ENCODE measurements at places on chromosomes 6 and 20.

- DNase-seq = no peak
These were observed 86.8 kb downstream of the CDC40 start for GRCh38 chr6:110266996-110267395.

DNA sequence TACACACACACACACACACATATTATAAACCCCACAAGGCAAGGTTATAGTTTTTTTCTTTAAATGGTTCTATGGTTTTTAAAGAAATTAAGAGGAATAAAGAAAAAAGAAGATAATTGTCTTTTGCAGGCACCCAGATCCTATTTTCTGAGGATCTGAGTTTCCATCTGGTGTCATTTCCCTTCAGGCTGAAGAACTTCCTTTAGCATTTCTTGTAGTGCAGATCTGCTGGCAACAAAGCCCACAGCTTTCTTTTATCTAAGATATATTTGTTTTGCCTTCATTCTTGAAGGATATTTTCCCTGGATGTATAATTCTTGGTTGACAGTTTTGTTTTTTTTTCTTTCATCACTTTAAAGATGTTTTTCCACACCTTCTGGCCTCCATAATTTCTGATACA is 57.6 kb upstream of the PMEPA1 start:
- DNase-seq = no peak

GRCh38 chr6:33324125-33324524 is 6.6 kb upstream of the ZBTB22 start:
- no peak for DNase-seq

DNA sequence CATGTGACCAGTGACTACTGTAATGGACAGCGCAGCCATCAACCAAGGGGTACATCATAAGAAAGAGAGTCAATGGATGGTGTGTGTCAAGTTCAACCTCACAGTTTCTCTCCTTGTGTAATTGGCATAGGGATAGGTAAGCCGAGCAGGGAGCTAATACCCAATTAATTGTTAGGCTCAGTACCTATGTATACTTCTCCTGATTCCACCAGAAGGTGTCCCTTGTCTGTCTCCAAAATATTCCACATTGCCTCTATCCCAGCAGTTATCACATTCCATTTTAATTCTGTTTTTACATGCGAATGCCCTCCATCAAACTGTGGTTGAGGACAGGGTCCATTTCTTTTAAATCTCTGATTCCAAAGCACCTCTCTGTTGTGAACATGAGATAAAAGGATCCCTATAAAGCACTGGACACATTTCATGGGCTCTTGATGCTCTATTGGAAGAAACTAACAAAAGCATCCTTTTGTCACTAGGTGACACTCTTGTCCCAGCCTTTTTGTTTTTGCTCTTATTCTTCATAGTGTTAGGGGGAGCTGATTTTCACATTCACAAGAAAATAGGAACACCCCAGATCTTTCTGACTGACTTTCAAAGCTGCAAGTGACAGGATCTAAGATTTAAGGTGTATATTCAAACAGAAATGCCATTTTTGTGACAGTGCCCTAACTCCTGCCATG is 38.9 kb downstream of the FBXO9 start:
- DNase-seq = no peak

GRCh38 chr6:70411542-70412251 is 1.6 kb upstream of the FAM135A start:
- no peak for DNase-seq

DNA sequence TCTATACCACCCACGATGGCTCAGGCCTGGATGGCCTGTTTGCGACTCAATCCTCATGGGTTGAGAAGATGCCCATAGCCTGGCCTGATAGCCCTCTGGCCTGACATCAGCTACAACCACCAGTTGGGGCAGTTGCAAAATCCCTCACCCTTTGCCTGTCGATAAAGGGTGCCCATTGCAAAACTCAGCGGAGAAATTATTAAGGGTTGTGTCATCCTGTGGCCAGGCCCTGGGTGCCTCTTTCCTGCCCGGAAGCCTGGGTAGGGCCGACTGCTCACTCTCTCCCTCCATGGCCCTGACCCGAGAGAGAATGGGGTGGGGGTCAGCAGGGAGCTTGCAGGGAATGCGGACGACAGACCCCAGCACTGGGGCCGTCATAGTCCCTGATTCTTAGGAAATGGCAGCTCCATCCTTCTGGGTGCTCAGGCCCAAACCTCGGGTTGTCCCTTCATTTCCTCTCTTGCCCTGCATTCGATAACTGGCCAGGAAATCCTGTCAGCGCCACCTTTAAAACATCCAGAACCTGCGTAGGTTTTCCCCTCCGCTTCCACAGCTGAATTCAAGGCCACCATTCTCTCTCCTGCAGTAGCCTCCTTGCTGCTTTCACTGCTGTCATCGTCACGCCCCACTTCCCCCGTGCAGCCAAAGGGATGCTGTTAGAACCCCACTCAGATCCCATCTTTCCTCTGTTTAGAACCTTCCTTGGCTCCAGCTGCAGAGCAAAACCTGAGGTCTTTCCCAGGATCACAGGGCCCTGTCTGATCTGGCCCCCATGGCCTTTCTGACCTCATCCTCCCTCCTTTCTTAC is 31.1 kb downstream of the CEBPB start:
- DNase-seq = no peak

DNA sequence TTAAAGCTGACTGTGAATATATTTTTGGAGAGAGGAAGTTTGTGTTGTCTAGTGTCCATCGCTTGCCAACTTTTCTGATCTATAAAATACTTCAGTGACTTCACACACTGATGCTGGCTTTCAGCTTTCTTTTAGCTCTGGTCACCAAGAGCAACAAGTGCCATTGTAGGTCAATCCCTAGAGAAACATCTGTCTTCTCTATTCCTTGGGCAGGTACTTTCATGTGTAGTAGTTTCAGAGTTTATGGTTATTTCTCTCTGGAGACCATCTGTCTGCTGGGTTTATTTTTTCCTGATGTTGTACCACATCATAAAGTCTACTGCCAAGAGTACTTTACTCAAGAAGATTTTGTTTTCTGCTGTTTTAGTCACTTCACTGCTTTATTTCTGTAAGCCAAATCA is 249.9 kb downstream of the KHDC1L start:
- no peak for DNase-seq

DNA sequence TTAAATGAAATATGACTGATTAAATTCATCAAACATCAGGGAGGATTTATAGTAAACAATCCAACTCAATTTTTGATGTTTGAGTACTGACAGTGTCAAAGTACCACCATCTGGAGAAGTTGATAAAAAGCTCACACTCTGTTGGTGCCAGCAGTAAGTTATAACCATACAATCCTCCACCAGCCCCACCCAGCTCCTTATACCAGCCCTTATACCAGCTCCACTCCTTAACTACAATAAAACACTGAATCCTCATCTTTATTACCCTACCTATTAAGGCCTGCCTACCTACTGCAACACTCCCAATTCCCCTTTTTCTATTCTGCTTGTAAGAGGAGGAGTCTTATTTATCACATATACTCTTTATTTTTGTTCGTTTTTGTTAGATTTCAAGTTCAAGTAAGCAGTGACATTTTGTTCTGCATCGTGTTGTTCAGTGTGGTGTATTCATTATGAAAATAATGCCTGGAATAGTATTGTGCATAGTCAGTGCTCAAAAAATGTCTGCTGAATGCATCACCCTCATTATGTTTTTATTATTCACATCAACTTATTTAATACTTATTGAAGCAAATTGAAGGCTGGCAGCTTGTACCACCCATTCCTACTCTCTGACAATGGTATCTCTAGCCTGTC is 954.7 kb upstream of the ADGRB3 start:
- DNase-seq = no peak

- no peak for DNase-seq
These were observed 18.6 kb upstream of the SPDEF start for GRCh38 chr6:34574647-34575293.

GRCh38 chr6:40492187-40492586 is 95.0 kb downstream of the LRFN2 start:
- no peak for DNase-seq

DNA sequence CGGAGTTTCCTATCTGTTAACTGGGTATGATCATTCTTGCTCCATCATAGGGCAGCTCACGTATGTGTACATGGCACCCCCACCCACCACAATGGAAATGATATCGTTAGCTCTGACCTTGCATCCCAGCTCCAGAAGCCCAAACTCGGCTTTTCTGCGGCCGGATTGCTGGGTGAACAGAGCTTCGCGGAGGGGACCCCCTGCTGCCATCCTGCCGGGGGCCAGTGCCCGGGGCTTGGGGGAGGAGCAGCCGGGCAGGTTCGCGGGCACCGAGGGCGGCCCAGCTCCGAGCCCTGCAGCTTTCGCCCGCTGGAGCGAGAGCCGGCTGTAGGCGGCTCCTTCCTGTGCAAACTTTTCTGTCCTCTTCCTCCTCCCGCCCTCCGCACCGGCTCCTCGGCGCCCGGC is 24.9 kb upstream of the FUCA2 start:
- DNase-seq = peak; percentile 61

GRCh38 chr6:132070356-132070755 is 119.2 kb upstream of the CCN2 start:
- no peak for DNase-seq

GRCh38 chr6:142355520-142356174 is 53.8 kb downstream of the ADGRG6 start:
- no peak for DNase-seq

GRCh38 chr6:83696674-83697073 is 12.2 kb downstream of the SNAP91 start:
- no peak for DNase-seq

- DNase-seq = no peak
These were observed 64.1 kb upstream of the NT5E start for GRCh38 chr6:85385636-85386315.

DNA sequence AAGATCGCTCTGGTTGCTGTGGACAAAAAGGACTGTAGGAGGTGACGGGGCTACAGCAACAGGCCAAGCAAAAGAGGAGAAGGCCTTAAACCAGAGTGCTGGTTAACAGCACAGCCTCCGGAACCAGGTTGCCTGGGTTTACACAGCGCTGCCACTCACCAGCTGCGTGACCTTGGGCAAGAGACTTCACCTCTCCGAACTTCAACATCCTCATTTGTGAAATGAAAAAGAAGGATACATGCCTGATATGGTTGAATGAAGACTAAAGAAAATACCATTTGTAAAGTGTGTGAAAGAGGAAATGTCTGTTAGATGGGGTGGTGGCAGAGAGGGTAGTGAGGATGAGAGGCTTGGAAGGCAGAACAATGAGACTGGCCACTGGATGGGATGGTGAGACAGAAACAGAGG is 44.9 kb downstream of the PREX1 start:
- no peak for DNase-seq

- DNase-seq = no peak
These were observed 321.2 kb upstream of the ADGRB3 start for GRCh38 chr6:68313911-68314310.

- no peak for DNase-seq
These were observed 19.6 kb upstream of the CCR6 start for GRCh38 chr6:167103041-167103891.

DNA sequence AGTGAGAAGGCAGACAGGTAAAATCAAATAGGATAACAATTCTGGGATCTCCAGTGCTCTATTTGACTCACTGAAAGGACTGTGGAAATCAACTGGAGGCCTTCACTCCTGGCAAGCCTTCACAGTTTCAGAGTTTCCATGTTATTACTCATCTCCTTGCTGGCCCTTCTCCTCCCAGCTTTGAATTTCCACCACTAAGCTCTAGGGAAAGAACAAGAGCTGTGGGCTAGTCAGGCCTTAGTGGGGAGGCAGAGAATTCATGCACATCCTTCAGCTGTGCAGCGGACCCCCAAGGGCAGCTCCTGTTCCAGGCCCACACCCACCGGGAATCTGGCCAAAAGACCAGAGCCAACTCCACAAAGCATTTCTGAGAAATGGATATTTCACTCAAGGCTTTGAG is 26.0 kb downstream of the MYLIP start:
- DNase-seq = no peak

GRCh38 chr6:68628161-68628560 is 6.9 kb upstream of the ADGRB3 start:
- DNase-seq = no peak

- no peak for DNase-seq
These were observed 14.4 kb upstream of the TLDC2 start for GRCh38 chr20:36861625-36861874.

DNA sequence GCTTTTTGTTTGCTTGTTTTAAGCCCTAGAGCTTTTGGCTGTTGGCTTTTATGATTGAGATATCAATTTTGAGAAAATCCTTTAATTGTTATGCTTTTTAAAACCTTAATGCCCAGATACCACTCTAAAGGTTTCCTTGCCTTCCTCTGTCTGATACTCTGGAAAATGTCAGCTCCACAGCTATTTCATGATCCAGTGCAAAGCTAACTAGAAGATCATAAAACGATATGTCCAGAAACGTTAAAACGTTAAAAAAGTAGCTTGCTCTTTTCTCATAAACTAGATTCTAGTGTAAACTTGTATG is 189.5 kb upstream of the TENT5A start:
- no peak for DNase-seq

GRCh38 chr6:131368198-131368911 is 204.7 kb upstream of the ARG1 start:
- DNase-seq = no peak

DNA sequence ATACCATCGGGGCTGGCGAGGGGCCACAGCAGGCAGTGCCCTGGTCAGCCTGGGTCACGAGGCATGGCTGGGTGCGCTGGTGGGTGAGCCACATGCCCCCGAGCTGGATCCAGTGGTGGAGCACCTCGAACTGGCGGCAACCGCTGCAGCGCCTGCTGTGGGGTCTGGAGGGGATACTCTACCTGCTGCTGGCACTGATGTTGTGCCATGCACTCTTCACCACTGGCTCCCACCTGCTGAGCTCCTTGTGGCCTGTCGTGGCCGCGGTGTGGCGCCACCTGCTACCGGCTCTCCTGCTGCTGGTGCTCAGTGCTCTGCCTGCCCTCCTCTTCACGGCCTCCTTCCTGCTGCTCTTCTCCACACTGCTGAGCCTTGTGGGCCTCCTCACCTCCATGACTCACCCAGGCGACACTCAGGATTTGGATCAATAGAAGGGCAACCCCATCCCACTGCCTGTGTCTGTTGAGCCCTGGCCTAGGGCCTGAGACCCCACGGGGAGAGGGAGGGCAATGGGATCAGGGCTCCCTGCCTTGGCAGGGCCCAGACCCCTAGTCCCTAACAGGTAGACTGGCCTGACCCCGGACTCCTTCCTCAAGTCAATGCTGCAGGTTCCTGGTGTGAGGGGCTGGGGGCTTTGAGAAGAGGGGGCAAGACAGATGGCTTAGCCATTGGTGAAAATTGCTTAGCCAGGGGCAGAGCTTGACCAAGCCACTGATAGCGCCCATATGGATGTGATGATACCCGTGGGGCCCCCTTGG is 598 bp downstream of the TMEM239 start:
- DNase-seq = peak; percentile 47

DNA sequence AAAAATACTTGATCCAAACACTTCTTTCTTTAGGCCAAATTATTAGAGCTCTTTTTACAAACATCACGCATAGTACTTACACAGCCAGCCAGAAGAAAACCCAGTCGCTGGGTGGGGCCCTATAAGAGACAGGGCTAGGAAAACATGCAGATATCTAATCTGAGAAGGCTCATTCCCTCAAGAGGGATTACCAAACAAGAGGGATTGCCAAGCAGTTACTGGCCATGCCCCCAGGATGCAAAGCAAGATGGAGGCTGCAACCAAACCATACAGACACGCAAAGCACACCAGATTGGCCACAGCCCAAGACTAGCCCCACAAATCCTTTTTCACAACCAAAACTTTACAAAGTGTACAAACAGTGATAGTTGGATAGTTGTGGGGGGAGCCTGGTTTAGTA is 1235.4 kb upstream of the GJE1 start:
- no peak for DNase-seq

Data from activated CD4-positive, alpha-beta T cell treated with anti-CD3 and anti-CD28 coated beads for 48 hours (primary cell).